Esophagus squamous epithelium (tissue), 5 donors: ENCODE measurements at places on chromosomes 5 and 9.

GRCh38 chr9:128149001-128149701 lies at the start of gene LCN2:
TSS of gene LCN2 (plus strand) at chr9:128149453. CDS start at chr9:128149526, 73 bp downstream.
- no peak for DNase-seq

- DNase-seq = no peak
Observed at GRCh38 chr9:108105885-108106284, 616.3 kb upstream of the KLF4 start.

- DNase-seq = no peak
Observed at GRCh38 chr9:116934131-116934530, 247.0 kb downstream of the TRIM32 start.

GRCh38 chr5:64518793-64519192 lies 13.0 kb downstream of the RGS7BP start:
- no peak for DNase-seq

GRCh38 chr5:98942847-98943246 lies 14.0 kb upstream of the CHD1 start:
- DNase-seq = no peak

- DNase-seq = no peak
Observed at GRCh38 chr9:118609355-118610044, 759.7 kb downstream of the BRINP1 start.

- DNase-seq = no peak
Observed at GRCh38 chr9:129031514-129031913, 3.4 kb upstream of the SH3GLB2 start.

- DNase-seq = no peak
Observed at GRCh38 chr5:172453986-172454357, 353 bp downstream of the SH3PXD2B start.

GRCh38 chr5:180618829-180619562 lies 27.7 kb upstream of the SCGB3A1 start:
- DNase-seq = no peak

- DNase-seq = no peak
Observed at GRCh38 chr9:18668944-18669343, 195.0 kb downstream of the ADAMTSL1 start.

- DNase-seq = no peak
Observed at GRCh38 chr5:179858241-179858585, 404 bp downstream of the MRNIP start.

DNA sequence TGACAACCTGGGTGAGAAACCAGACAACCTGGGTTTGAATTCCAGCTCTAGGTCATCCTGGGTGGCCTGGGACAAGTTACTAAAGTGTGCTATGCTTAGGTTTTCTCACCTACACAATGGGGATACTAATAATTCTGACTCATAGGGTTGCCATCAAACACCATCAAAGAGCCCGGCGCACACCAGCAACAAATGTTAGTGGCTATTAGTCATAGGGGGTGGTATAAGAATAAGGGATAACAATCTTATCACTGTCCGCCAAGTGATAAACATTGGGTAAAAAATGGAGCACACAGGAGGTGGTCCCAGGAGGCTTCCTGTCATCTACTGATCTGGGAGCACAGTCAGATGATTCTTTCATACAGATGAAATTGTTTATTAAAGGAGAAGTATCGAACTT lies 61.4 kb upstream of the AFAP1L1 start:
- no peak for DNase-seq

- DNase-seq = no peak
Observed at GRCh38 chr5:143551820-143552251, 148.3 kb upstream of the NR3C1 start.

GRCh38 chr9:73038613-73039012 lies 85.8 kb upstream of the ALDH1A1 start:
- no peak for DNase-seq

- no peak for DNase-seq
Observed at GRCh38 chr5:6723816-6724300, 10.6 kb downstream of the TENT4A start.

- DNase-seq = no peak
Observed at GRCh38 chr5:179323026-179323870, 22.0 kb downstream of the ADAMTS2 start.

- DNase-seq = no peak
Observed at GRCh38 chr9:1400983-1401382, 350.8 kb downstream of the DMRT2 start.

GRCh38 chr5:38329132-38329715 lies 70.9 kb downstream of the EGFLAM start:
- DNase-seq = no peak

DNA sequence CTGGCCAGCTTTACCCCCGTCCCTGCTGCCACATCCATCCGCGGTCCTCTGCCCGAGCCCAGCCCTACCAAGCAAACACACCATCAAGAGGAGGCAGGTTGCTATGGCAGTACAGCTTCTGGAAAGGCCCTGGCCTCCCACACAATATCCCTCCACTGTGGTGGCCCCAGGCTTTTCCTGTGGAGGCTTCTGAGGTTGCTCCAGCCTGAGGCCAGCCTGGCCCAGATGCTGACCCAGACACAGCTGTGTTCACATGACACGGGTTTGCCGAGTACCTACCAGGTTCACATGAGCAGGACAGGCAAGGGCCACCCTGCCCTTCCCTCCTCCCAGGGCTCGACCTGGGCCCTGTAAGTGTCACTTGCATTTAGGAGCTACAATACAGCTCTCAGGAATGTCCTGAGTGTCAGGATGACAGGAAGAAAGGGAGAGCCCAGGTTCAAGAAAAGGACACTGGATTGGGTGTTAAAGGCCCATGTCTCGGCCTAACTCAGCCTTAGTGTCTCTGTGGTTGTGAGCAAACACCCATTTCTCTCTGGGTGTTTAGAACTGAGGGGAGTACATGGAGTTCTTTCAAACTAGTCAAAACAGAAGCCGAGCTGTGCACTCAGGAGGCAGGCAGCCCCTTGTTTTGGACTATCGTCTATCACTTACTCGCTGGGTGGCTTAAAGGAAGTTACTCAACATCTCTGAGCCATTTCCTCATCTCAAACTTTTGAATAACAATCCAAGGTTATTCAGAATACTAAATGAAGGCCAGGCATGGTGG lies 40.2 kb downstream of the NAIF1 start:
- DNase-seq = no peak

DNA sequence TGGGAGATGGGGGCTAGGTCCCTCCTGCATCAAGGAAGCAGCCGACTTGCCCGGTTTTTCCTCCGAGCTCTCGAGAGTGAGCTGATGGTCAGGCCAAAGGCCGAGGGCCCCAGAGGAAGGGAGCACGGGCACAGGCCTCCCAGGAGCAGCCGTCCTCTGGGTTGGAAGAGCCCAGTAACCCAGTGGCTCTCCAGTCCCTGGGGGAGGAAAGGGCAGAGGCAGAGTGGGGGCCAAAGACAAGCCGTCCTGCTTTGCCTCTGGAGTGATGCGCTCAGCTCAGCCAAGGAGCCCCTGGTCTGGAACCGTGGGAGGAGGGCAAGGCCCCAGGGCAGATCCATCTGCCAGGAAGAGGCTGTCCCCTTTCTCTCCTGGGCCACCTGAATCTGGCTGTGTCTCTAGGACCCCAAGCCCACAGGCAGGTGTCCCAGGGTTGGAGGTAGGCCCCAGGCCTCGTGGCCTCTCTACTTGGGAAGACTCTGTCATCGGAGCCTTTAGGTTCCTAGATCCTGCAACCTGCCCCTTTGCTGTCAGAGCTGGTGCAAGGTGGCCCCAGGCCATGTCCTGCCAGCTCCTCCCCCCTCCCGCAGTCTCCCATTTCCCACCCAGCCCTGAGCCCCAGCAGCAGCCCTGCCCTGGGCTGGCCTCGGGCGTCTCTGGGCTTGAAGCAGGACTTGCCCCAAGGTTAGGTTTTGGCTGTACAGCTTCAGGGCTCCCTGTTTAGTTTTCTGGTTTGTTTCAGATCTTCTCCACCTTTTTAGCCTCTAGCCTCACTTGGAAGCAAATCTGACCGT lies 224.1 kb downstream of the CACNA1B start:
- DNase-seq = no peak

DNA sequence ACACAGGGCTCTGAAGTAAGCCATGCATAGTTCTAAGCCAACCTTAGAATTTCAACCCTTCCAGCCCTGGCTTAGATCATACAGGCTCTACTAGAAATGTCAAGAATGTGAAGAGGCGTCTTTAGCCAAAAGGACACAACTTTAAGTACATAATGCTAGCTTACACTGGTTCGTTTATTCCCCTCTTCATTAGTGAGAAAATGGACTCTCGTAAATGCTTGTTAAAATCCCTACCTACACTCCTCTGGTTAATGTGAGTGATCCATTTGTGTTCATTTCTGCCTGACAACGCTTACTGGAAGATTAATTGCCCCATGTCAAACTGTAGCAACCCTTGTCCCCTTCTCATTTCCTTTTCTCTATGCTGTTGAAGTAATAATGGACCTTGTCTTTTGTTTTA lies 149.3 kb upstream of the POU5F2 start:
- no peak for DNase-seq

GRCh38 chr5:120872297-120872696 lies 408.2 kb downstream of the PRR16 start:
- DNase-seq = no peak

DNA sequence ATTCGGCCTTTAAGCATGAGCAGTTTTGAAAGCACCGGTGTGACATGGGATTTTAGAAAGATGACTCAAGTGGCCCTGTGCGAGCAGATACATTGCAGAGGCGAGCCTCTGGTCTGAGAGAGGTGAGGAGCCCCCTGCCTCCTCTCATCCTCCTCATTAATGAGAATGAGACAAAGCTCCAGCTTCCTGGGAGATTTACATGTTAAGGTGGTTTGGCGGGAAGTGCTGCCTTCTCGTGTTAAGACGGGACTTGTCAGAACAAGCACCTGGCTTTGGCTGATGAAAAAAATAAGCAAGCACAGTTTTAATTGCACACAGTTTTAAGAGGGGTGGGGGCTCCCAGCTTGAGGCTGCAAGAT lies 68.1 kb downstream of the ACTL7B start:
- no peak for DNase-seq

DNA sequence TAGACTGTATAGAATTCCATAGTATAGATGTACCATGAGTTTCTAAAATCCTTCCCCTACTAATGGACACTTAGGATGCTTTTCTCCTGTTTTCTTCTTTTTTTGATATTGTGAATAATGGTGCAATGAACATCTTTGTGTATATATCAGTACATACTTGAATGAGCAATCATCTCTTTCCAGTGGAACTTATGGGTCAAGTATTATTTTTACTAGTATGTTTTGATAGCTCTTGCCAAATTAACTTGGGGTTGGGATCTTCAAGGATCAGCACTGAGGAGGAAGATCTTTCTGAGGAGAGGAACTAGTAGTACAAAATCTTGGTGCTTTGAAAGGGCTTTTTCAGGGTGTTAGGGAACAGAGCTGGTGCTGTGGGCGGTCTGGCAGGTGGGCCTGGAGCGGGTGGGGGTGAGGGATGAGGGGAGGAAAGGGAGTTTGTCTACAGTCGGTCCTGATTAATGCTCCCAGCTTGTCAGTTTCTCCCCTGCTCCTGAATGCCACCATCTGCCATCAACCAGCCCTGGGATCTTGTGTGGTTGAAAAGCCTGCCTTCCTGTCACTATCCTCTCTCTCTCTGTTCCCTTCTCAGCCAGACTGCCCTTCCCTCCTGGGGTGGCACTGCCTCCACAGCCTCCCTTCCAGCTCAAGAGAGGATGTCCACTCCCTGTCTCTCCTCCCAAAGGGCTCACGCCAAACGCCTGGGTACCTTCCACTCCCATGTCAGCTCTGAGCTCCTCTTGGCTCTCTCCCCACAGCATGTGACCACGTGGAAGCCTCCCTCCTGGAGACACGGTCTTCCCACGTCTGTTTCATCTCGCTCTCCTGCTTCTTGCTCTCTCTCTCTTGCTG lies 185.9 kb downstream of the DAB2IP start:
- no peak for DNase-seq

GRCh38 chr9:120820095-120820494 lies 22.6 kb downstream of the PSMD5 start:
- DNase-seq = no peak

GRCh38 chr5:162091336-162091735 lies 23.8 kb downstream of the GABRG2 start:
- no peak for DNase-seq

GRCh38 chr9:114849450-114849849 lies 43.6 kb upstream of the TNFSF15 start:
- no peak for DNase-seq

DNA sequence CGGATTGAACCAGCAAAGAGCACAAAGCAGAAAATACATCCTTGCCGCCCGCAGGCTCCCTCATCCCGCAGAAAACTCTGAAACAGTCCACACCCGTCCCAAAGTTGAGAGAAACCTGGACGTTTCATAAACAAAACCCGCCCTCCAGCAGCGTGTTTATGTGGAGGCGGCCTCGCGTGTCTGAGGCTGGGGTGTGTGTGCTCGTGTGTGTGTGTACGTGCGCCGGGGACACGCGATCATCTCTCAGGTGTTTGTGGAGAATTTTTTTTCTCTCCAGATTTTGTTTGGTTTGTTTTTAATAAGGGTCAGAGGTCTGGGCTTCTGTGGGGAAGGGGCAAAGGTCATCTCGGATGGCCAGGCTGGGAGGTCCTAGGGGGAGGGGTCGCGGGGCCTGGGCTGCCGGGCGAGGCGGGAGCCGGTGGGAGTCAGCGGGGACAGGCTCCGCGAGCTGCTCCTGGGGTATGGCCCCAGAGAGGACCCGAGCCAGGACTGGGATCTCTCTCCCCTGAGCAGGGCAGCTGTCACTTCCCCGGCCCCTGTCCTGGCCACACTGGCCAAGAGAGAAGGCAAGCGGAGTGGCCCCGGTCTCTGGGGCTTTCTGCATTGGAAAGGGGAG lies 206.4 kb downstream of the C9orf50 start:
- no peak for DNase-seq

- no peak for DNase-seq
Observed at GRCh38 chr9:101585740-101586139, 9.0 kb downstream of the PPP3R2 start.

DNA sequence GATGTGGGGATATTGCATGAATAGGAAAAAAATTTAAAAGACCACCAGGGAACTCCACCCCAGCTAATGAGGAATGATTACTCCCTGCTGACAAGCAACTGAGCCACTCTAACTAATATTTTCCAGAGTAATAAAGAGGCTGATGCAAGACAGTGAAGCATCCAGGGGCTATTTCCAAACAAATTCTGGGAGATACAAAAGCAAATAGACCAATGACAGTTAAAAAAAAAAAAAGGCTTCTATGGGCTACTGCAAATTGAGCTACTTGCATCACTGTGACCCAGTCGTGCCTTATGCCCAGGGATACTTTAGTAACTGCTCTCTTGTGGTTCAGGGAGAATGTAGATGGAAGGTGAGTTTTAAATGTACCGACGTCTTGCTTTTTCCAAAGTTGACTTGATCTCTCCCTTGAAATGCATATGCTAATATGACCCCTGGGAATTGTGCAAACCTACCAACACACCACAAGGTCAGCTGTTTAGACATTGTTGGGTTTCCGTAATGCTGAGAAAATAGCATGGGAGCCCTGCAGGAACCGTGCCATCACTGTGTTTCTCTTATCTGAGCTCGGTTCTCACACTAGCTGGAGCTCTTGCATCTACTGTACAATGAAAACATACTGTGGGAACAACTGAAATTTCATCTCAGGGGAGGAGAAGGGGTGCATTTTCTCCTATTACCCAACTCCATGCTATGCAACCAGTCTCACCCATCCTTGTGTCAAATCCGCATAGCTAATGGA lies 250.6 kb upstream of the MAP3K1 start:
- DNase-seq = no peak

- no peak for DNase-seq
Observed at GRCh38 chr9:113246928-113247327, 25.6 kb downstream of the SLC31A1 start.

GRCh38 chr9:92019658-92020057 lies 69.6 kb upstream of the ROR2 start:
- no peak for DNase-seq

- no peak for DNase-seq
Observed at GRCh38 chr5:75678155-75678554, 39.1 kb downstream of the POC5 start.

GRCh38 chr9:86486891-86487837 lies 133.0 kb upstream of the TUT7 start:
- DNase-seq = no peak
